ENCODE measurements at places on chromosomes 7 and 10.

- DNase-seq: peak; percentile 99
These were observed 67.5 kb upstream of the INSIG1 start for GRCh38 chr7:155230169-155230593.

- no peak for DNase-seq
These were observed 116.8 kb downstream of the DIP2C start for GRCh38 chr10:572696-573095.

- DNase-seq: no peak
These were observed 119.0 kb downstream of the FANK1 start for GRCh38 chr10:126015413-126015812.

- DNase-seq: no peak
These were observed 158.6 kb upstream of the LYZL1 start for GRCh38 chr10:29130190-29130673.

DNA sequence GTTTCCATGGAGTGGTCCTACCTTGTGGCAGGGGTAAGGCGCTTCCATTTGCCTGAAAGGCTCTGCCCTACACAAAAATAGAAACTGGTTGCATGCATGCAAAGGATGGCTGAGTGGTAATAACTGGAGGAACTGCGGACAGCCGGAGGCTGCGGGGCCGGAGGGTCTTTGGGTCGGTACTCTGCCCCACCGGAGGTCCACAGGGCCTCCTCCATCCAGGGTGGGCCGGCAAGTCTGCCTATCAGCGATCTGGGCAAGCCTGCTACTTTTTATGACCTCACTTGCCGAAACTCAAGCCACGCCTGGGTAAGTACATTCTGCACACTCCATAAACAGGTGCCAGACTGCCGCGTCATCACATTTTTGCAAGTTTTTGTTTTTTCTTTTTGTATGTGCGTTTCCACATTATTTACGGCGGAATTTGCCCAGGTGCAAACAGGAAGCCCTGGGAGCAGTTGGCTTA is 30.0 kb downstream of the TACC2 start:
- DNase-seq: no peak

DNA sequence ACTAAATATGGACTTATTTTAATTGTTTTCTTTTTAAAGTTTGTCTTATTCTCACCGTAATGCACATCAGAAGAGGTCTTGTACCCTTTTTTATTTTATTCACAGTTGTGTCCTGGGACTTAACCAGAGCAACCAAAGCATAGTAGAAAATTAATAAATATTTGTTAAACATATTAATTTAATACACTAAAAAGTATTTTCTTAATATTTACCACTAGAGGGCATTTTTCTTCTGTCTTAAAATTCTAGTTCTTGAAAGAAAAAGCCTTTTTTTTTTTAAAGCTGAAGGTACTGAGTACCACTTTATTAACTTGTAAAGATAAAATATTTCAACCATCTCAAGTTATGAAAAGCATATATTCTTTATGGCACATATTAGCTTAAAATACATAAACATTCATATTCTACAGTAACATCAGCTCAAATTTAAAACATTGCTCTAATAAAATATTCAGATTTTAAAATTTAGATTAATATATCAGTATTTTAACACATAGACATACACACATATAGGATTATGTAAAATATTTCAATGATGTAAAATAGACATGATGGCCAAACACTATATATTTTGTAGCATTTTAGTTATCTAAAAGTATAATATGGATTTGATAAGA is 260.4 kb downstream of the SEMA3A start:
- no peak for DNase-seq

DNA sequence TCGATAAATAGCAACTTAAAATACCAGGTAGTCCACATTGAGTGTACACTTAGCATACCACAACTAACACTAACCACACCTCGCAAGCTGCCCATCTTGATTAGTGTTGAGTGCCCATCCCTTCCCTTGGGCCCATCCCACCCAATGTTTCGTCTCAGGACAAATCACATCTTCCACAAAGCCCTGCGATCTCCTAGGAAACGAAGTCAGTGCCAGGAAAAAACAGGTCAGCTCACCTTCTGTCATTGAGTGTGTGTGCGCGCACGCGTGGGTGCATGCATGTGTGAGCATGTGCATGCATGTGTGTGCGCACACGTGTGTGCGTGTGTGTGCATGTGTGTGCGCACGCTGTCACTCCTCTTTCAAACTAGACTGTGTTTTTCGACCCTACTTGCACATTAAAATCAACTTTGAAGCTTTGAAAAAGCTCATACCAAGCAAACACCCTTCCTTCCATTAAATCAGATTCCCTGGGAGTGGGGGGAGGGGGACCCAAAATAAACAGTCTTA is 48.8 kb upstream of the OPALIN start:
- DNase-seq: no peak

GRCh38 chr10:85741626-85742300 is 624.8 kb downstream of the GRID1 start:
- no peak for DNase-seq

DNA sequence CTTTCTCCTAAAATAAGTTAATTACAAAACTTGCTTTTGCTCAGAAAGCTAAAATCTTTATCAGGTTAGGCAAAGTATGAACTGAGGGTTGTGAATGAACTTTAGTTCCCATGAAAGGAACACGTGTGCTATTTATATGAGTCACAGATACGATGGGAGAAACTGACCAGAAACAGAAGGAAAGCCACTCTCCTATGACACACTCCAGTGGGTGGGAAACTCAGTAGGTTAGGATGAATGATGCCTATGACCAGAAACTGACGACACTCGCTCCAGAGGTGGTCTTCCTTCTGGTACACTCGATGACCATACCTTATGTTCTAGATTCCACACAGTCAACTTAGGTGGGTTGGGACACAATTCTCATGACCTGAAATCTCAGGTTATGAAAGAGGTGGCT is 215.7 kb upstream of the INHBA start:
- DNase-seq: peak; percentile 74

GRCh38 chr7:70836279-70836678 is 295.7 kb upstream of the GALNT17 start:
- no peak for DNase-seq

DNA sequence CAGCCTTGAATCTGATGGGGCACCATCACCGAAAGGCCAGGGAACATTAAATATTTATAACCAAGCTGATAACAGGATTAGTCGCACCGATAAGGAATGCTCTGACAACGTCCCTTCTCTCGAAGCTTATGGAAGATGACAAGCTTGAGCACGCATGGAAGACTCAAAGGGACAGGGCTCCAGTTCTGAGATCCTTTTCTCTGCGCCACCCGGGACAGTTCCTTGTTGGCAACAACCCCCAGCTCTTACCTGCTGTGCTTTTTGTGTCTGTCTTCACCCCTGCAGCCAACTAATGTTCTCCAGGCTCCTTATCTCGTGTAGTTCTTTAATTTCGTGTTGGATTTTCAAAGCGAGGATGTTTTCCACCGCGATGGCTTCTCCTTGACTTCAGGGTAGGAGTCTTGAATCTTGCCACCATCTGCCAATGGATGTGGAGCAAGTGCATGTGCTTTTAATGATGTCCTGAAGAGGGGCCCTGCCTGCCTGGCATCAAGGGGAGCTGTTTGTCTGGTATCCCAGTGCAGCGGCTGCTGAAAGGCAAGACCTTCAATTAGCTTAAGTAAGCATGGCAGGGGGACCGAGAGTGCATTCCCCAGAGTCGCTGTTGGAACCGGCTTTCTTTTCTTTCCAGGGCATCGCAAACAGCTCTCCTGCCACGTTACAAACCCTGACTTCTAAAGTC is 354 bp upstream of the FERD3L start:
- DNase-seq: no peak

GRCh38 chr10:71073451-71074175 is 138.8 kb upstream of the UNC5B start:
- DNase-seq: no peak

DNA sequence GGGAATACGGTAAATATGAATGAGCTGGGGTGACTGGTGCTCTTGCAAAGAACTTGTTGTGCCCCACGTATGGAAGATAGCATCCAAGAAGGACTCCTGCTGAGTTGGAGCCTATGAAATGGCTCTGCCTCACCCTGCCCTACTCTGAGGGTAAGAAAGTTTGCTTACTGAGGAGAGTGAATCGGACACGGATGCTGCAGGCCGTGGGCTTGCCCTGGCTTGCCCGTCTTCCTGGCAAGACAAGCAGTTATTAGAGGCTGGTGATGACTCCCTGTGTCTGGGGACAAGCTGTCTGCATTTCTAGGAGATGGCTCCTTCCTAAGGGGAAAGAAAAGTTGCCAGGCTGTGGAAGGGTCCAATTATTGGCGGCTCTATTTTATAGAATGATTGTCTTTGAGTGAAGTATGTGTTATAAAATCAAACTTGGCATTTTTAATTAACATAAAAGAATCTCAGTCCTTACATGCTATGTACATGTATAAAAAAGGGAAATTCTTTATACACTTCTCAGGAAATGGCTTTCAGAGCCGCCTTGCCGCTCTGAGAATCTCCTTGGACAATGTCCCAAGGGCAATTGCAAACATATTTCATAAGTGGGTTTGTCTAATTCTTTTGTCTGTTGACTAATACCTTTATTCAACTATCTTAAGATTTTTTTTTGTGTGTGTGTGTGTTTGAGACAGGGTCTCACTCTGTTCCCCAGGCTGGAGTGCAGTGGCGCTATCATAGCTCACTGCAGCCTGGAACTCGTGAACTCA is 64.6 kb downstream of the CYP26A1 start:
- peak; percentile 55 for DNase-seq

GRCh38 chr7:158487631-158488151 is 99.9 kb downstream of the PTPRN2 start:
- no peak for DNase-seq

DNA sequence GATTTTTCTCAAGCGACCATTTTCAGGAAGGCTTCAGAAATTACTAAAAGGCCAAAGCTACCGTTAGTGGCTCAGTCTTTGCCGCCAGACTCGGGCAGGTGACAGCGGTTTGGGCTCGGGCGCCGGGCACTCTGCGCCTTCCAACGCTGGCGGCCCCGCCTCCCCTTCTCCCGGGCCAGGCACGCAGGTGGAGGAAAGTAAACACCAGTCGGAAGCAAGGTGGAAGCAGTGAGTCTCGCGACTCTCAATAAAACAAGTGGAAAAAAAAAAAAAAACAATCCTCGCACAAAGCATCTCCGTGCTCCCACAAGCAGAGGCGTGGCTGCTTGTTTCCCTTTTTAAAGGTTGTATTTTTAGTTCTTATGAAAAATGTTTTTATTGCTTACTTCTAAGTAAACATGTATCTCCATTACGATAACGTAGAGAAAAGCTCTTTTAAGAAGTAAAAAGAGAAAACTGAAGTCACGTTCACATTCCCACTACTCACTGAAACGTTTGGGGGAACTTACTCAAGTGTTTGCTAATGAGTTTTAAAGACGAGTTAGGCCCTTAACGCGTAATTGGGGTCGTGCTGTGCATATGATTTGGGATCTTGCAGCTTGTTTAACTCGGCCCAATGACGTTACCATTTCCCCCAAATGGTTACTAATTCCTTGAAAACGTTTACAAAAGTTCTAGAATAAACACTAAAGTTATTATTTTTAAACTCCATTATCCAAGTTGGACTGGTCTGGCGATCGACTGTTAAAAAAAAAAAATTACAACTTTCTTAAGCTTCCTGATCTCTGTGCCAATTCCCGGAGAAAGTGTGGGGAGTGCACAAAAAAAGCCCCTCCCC is 864 bp downstream of the CDCA7L start:
- DNase-seq: peak; percentile 33

DNA sequence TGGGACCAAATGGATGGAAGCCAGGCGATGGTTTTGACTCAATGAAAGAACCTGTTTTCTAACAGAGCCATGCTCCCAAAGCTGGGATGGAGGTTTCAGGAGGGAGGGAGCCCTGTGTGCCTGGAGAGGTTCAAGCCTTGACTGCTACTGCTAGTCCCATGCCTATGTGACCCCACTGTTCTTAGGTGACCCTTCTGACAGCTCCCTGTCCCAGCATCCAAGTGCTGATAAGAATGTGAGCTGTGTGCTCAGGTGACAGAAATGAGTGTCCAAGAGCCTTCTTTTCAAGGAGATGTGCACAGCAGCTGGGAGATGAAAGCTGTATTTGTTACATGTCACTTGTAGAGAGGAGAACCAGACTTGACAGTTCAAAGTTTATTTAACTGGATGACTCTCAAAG is 595.4 kb downstream of the GALNT17 start:
- DNase-seq: no peak

GRCh38 chr10:86348321-86349210 is 18.0 kb downstream of the GRID1 start:
- no peak for DNase-seq

DNA sequence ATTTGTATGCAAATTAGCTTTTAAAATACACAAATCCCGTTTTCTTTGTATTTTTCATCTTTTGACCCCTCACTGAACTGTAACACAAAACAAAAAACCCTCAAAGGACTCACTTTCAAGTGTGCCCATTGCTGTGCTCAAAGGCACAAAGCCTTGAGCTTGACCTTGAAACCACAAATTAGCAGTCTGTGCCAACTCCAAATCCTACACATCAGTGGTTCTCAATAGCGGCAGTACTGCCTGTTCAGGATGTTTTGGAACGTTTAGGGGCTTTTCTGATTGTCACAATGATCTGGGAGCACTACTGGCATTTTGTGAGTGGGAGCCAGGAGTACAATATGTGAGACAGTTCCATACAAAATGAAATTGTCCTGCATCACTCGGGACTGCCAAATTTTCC is 55.5 kb downstream of the KDM7A start:
- DNase-seq: no peak

DNA sequence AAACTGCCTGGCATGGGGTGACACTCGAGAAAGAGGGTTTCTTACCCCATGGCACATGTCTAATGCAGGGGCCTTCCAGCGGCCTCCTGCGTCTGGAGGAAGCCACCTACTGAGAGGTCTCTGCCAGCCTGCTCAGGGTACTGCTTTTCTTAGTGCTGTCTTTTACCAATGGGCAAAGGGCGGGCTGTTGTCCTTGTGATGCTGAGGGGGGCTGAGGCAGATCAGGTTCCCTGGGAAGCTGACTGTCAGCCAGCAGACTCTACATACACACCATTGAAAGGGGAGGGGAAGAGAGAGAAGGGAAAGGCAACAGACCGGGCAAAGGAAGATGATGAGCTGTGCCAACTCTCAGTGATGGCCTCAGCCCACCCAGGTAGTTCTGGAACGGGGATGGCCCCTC is 48.7 kb downstream of the COL13A1 start:
- DNase-seq: no peak

- DNase-seq: peak; percentile 19
These were observed 21.1 kb upstream of the AUTS2 start for GRCh38 chr7:69577221-69577620.

- DNase-seq: no peak
These were observed 103.8 kb upstream of the LYZL1 start for GRCh38 chr10:29185050-29185449.

GRCh38 chr10:35217455-35217854 is 90.8 kb downstream of the CREM start:
- no peak for DNase-seq

GRCh38 chr10:131313377-131313776 is 1.9 kb upstream of the TCERG1L start:
- no peak for DNase-seq

GRCh38 chr7:82615527-82615926 is 171.9 kb upstream of the CACNA2D1 start:
- DNase-seq: no peak

DNA sequence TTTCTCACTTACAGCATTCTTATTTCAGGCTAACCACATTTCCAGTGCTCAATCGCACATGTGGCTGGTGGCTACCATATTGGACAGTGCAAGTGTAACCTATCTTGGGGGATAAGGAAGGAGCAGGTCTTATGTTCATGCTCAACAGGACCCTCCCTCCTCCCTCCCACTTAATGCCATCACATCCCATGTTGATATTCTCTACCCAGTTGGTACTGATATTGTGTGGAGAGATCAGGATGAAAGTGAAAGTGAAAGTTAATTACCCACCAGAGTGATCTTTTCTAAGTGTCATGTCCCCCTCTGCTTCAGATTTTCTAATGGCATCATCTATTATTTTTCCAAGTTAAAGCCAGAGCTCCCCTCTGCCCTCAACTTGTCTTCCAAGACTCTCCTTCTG is 91.6 kb downstream of the BMPER start:
- peak; percentile 30 for DNase-seq

Measured in fibroblast of skin of scalp (primary cell).